Stimulated activated CD4-positive, alpha-beta T cell treated with anti-CD3 and anti-CD28 coated beads, TNF-alpha, amount 100 ng/mL, for 48 hours (primary cell): ENCODE measurements at places on chromosomes 12 and 14.

GRCh38 chr12:58647495-58647894 lies 272.8 kb downstream of the LRIG3 start:
- DNase-seq, result no peak

DNA sequence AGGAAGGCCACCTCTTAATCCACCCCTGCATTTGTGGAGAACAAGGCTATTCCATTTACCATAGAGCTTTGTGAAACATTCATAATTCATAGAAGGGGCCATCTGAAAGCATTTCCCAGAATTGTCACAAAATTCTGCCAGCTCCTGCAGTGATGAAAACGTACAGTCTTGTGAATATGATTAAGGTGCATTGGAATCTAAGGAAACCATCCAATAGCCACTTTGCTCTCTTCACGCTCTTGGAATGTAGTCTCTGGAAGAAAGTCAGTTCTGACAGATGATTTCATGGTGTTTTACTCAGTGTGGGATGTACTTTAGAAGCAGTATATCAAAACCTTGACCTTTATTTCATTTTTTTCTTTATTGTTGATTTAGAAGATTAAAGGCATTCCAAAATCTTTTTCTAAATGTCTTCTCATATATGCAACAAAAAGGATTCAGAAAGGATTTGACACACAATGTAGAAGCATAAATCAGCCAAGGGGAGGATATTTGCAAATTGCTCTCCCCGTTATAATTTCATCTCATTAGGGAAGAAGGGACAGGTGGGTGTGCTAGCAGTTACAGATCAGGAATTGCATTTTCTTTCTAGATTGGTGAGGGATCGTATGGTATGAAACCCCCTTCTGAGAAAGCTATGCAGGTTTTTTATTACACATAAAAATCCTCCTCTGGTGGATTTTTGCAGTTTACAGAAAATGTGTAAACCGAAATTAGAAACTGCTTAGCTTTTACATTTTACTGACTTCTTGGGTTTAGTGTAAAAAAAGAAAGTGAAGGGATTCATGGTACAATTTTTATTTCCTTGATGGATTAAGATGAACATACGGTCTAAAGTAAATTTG lies 390.2 kb downstream of the LRIG3 start:
- DNase-seq, result no peak

- DNase-seq, result no peak
Observed at GRCh38 chr14:95256776-95257060, 63.0 kb downstream of the CLMN start.

- no peak for DNase-seq
Observed at GRCh38 chr14:86141966-86142365, 612.0 kb downstream of the FLRT2 start.

DNA sequence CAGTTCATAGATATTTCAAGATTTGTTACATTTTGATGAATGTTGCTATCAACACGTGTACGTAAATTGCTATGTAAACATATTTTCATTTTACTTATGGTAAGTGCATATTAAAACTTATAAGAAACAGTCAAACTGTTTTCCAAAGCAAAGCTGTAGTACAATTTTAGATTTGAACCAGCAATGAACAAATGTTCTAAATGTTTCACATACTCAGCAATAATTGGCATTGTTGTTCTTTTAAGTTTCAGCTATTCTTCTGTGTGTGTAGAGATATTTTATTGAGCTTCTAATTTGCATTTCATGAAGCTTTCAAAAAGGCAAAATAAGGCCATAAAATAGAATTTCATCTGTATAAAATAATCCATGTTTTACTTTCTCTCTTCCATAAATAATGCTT lies 1433.2 kb downstream of the LRFN5 start:
- DNase-seq, result no peak

- DNase-seq, result no peak
Observed at GRCh38 chr14:73758392-73759182, 44.4 kb upstream of the PNMA1 start.

GRCh38 chr12:57166971-57167371 lies 19.6 kb upstream of the LRP1-AS start:
- peak; percentile 48 for DNase-seq

DNA sequence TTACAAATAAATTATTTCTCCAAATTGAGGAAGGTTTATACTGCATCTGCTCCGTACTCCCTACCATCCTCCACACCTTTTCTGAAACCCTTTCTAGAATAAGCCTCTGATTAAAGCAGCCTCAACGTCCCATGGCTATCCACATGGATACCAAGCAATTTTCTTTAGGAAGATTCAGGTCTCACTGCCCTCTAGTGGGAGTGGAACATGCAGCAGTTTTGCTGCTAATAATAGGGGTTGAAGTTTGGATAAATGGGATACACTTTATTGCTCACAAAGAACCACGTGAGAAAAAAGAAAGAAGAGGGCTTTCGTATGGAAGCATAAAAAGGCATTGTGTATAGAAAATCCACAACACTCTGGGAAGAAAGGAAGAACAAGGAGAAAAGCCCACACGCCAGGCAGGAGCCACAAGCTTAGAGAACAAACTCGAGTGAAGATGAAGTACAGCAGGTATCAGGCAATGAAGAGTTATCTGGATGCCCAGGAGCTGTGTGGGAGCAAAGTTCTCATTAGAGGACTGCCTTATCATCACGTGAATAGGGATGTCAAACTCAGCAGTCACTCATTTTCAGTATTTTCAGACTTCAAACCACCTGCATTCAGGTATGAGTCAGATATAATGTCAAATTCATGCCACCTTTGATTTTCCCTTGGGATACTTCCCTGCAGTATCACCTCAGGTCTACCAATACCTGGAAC lies 45.8 kb downstream of the CCER1 start:
- DNase-seq, result no peak

DNA sequence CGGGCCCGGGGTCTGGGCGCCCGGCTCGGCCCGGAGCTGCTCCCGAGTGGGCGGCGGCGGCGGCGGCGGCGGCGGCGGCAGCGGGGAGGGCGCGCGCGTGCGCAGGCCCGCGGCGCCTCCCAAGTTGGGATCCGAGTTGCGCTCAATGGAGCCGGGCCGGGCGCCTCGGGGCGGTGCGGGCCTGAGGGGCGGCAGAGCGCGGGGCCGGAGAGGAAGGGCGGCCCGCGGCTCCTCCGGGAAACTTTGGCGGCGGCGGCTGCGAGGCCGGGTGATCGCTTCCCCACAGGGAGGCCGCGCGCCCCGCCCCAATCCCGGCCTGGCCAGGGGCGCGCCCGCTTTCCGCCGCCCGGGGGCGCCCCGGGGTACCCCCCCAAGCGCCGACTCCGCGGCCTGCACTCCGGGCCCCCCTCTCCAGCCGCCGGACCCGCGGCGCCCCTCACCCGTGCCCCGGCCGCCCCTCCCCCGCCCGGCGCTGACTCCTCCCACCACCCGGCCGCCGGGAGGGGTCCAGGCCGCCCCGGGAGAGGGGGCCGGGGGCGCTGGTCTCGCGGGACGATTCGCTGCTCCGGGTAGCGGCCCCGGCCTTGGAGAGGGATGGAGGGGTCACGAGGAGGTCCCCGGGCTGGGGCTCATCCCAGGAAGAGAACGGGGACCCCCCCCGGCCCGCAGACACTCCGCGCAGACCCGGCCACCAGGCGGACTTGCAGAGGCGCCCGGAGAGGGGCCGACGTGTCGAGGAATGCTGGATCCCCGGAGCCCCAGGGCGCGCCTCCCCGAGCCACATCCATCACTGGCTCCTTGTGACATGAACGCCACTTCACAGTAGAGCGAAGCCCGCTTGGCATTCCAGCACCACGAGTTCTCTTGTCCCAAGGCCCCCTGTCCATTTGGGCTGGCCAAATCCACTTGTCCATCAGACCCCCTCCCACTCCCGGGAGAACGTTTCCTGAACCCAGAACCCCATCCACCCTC lies at the start of gene RILPL1:
Gene RILPL1 (minus strand): TSS at position 48 of the 972 bp plus-strand sequence. CDS start 237 bp downstream, outside the sequence.
- peak; percentile 43 for DNase-seq

- DNase-seq, result no peak
Observed at GRCh38 chr12:30774599-30774998, 19.8 kb upstream of the CAPRIN2 start.

DNA sequence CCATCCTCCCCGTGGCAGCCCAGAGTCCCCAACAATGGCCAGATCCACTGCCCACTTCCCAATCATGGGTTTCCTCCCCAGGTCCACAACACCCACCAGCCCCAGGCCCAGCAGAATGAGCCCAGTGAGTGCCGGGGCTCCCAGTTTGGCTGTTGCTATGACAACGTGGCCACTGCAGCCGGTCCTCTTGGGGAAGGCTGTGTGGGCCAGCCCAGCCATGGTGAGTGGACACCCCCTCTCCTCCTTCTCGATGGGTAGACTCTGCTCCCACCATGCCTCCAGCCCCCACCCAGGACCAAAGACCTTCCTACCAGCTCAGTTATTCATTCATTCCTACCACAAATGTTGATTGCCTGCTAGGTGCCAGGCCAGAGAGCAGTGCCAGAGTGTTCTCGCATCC lies 23.8 kb downstream of the PAPLN start:
- no peak for DNase-seq

DNA sequence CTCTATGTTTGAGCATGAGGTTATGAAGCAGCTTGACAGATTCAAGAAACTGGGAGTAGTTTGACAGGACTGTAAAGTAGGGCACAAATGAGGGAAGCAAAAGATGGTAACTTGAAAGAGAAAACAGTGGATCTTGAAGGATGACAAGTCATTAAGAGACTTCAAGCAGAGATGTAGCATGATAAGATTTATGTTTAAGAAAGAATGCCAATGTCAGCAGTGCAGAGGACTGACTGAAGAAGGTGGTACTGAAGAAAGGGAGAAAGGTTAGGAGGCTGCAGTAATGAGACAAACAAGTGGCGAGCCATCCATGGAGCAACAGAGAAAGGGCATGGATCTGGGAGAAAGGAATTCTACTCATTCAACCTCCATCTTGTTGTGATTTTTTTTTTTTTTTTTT lies 120.2 kb upstream of the RAP1B start:
- DNase-seq, result no peak

DNA sequence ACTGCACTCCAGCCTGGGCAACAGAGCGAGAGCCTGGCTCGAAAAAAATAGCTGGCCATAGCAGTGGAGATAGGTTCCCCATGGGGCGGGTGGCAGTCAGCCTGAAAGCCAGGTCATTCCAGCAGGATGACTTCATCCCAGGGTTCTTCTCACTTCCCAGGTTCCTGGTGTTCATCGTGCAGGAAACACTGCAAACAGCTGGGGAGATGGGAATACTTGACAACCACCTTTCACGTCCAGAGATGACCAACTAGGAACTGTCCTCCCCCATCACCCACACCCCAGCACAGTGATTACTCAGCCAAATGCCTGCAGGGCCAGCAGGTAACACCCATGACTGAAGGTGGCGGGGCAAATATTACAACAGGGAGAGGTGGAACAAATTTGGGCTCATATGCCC lies 1.7 kb downstream of the VSIG10 start:
- no peak for DNase-seq

DNA sequence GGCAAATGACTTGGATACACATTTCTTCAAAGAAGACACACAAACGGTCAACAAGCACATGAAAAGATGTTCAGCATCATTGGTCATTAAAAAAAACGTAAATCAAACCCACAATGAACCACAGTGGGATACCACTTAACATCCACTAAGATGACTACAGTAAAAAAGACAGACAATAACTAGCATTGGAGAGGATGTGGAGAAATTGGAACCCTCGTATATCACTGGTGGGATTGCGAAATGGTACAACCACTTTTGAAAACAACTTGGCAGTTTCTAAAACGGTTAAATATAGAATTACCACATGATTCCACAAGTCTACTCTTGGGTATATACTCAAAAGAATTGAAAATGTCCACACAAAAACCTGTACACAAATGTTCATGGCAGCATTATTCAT lies 25.2 kb upstream of the PPFIBP1 start:
- DNase-seq, result no peak

DNA sequence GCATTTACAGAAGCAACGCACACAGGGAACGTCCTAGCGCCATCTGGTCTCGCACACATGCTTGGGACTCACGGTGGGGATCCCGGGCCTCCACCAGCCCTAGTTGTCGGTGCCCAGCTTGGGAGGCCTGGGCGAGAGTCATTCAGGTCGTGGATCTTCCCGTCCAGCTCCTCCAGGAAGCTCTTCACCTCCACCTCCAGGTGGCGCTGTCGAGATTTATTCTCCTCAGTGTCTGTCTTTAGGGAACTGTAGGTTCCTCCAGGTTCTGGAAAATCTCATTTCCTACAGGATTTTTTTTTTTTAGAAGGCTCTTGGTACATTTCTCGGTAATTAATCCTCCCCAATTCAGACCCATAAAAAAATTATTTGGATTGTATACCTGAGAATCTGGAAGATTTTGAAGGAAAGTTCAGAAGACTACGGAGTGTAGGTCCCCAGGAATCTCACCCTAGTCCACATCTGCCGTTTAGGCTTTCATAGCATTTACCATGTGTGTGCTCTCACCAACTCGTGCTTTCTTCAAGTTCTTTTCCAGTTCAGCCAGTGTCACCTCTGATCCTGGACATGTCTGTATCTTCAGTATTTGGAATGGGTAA lies 910.0 kb downstream of the TMEM121 start:
- peak; percentile 56 for DNase-seq

GRCh38 chr14:104345621-104346462 lies 207.5 kb downstream of the KIF26A start:
- no peak for DNase-seq

GRCh38 chr12:55060470-55060869 lies 40.7 kb downstream of the NEUROD4 start:
- peak; percentile 41 for DNase-seq

DNA sequence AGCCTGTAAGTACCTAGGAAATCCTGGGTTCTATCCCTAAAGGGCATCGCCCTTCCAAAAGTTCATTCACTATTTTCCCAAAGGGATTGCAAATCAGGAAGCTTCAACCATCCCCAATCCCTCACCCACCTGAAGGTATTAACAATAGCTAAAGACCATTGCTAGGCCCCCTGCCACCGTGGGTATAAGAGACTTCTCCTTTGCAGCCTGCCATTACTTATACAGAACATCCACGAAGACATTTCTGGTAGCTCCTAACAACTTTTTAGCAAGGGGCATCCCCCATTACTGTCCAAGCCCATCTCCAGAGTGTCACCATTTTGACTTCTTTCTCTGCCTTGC lies 384 bp upstream of the SMUG1 start:
- no peak for DNase-seq

DNA sequence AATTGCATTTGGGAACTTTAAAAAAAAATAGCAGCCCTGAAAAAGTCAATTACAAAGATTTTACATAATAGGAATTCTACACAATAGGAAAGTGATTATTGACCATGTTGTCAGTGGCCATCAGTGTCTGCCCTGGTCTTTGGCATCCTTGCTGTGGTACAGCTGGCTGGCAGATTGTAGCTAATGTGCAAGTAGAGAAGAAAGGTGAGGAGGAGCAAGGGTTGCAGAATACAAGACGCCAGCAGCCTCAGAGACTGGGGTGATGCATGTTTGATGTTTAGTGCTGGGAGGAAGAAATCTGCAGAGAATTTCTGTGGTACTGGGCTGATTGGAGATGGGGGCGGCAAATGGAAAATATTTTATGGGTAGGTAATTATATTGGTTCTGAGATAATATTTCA lies 322.9 kb downstream of the TMEM117 start:
- DNase-seq, result no peak

DNA sequence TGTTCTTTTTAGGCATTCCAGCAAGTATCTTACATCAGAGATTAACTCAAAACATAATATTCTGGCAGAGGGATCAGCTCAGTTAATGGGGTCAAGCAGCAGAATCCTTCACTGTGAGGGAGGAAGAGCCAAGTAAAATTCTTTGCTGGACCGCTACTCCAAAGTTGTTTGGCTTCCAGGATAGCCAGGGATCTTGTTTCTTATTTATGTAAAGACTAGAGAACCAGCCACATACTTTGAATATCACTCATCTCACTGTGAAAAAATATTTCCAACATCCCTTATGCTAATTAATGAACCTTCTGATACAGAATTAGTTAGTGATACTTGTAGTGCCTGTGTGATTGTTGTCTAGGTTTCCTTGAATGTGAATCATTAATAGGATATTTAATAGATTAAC lies 94.2 kb downstream of the PLEKHA5 start:
- no peak for DNase-seq

GRCh38 chr12:104299842-104300481 lies 3.6 kb upstream of the EID3 start:
- no peak for DNase-seq
